A549 treated with RU486 at 1 μM for 4 hours (cell line): ENCODE measurements at places on chromosomes 5 and 9. TPM values are rescaled to one million over a fixed set of nuclear protein-coding genes. Genes with fewer than 3 reads are reported as not detected.

The ISL1 gene
- not detected in 5 replicates for total RNA-seq

The YIPF5 gene
- 59.7 to 89.5 TPM (median 71.0 TPM) in 5 replicates for total RNA-seq

The AIF1L gene
- 0.94 to 1.5 TPM (median 1.1 TPM) in 5 replicates for total RNA-seq

The FOXD4L5 gene
- 0.05 to 0.10 TPM in 2 of 5 replicates, not detected in the others for total RNA-seq

The SLC28A3 gene
- total RNA-seq: not detected in 5 replicates

The GARIN3 gene
- total RNA-seq: not detected in 5 replicates
